Left lung (tissue), 14 donors: ENCODE measurements at places on chromosomes 3 and 15.

DNA sequence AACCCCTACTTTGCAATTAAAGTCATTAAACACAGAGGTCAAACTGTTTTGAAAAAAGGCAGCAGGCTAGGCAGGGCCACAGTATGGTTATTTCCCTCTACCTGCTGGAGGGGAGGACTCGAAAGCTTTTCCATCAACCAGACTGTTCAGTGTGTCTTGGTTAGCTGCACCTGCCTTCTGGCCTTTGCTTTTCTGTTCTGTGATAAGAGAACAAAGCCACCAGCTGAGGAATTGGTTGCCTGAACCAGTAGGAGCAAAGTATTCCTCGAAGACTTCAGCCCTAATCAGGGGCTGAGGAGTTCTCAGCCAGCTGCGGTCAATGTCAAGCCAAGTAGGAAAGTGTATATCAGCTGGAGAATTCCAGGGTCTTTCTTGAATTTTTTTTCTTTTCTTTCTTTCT lies 132.5 kb downstream of the SOX2 start:
- no peak for DNase-seq

DNA sequence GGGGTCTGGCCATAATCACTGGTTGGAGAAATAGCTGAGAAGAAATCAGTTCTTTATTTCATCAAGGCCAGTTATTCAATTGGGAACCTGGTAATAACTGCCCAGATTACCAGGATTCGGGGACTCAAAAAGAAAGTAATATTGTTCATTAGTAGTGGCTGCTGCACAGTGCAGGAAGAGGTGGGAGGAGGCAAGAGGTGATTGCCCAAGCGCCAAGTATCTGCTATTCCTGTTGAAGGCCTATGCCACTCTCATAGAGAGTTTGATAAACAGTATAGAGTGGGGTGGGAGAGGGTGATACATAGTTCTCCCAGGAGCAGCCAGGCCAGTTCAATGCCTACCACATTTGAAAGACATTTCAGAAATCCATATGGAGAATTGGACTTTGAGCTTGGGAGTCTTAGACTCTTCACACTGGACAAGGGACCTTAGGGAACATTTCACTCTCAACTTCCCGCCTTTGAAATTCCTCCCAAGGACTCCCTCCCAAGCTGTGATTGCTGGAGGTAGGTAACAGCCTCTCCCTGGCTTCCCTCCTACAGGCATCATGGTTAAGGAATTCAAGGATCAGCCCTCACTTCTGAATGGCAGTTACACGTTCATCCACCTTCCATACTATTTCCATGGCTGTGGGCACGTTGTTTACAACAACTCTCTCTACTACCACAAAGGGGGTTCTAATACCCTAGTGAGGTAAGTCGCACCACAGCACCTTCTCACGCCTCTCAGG lies 59.8 kb downstream of the GLDN start:
- no peak for DNase-seq

GRCh38 chr3:194306109-194306686 lies 44.9 kb downstream of the CPN2 start:
- DNase-seq = no peak

- DNase-seq = no peak
Observed at GRCh38 chr15:80026754-80027153, 32.7 kb upstream of the ZFAND6 start.

GRCh38 chr3:195800240-195800639 lies 11.5 kb downstream of the MUC4 start:
- DNase-seq = no peak

DNA sequence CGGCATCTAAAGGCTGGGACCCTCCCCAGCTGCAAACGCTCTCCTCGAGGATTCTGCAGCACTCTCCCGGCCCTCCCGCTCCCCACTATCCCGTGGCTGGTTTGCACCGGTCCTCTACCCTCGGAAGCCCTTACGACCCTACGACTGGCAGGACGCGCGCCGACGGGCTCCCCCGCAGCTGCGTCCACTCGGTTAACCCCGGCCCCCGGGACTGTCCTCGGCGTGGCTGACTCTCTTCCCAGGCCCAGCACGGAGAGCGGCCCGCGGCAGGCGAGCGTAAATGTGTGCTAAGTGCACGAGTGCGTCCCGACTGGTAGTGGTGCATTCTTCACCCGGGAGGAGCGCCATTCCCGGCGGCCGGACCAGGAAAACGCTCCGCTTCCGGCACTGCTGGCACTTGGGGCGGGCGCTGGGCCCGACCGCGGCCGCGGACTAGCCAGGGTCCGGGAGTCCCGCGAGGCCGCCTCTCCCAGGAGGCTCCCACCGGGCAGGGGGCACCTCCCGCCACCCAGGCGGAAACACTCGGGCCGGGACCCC lies 508 bp downstream of the GORASP1 start:
- DNase-seq = peak; percentile 66

GRCh38 chr3:114789803-114790202 lies 357.3 kb downstream of the ZBTB20 start:
- DNase-seq = no peak

DNA sequence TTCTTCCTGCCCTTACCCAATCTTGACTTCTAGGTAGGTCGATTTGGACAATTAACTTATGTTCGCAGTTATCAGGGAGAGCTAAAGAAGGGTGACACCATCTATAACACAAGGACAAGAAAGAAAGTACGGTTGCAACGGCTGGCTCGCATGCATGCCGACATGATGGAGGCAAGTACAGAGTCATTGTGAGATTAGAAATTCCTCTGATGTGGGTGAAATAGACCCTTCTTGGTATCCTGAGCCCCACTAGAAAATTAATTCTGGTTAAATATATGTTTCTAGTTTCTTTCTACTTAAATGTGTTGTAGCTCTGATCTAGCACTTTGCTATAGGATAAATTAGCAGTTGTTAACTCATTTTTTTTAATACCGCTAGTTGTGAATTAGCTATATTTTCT lies 13.6 kb downstream of the LXN start:
- DNase-seq = no peak

DNA sequence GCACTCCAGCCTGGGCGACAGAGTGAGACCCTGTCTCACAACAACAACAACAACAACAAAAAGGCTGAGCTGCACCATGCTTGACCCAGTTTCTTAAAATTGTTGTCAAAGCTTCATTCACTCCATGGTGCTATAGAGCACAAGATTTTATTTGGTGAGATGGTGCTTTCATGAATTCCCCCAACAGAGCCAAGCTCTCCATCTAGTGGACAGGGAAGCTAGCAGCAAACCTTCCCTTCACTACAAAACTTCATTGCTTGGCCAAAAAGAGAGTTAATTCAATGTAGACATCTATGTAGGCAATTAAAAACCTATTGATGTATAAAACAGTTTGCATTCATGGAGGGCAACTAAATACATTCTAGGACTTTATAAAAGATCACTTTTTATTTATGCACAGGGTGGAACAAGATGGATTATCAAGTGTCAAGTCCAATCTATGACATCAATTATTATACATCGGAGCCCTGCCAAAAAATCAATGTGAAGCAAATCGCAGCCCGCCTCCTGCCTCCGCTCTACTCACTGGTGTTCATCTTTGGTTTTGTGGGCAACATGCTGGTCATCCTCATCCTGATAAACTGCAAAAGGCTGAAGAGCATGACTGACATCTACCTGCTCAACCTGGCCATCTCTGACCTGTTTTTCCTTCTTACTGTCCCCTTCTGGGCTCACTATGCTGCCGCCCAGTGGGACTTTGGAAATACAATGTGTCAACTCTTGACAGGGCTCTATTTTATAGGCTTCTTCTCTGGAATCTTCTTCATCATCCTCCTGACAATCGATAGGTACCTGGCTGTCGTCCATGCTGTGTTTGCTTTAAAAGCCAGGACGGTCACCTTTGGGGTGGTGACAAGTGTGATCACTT lies 2.0 kb downstream of the CCR5 start:
- DNase-seq = no peak

GRCh38 chr3:160018959-160019358 lies 30.3 kb downstream of the IL12A start:
- no peak for DNase-seq

DNA sequence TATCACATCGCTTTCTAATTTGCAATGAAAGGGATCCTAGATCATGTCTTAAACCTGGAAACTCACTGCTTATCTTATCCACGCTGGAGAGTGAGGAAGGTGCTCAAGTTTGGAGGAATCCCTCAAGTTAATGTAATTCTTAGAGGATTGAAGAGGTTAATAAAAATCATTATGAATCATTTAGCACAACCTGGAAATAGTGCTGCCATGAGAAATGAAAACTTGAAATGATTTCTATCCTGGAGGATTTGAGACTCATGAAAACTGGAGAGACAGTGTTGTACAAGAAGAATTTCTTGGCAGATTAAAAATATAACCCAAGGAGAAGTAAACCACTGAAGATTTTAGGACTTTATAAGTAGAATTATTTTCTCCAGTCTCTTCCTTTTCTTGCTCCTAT lies 125.9 kb downstream of the ADAMTS9 start:
- DNase-seq = no peak

DNA sequence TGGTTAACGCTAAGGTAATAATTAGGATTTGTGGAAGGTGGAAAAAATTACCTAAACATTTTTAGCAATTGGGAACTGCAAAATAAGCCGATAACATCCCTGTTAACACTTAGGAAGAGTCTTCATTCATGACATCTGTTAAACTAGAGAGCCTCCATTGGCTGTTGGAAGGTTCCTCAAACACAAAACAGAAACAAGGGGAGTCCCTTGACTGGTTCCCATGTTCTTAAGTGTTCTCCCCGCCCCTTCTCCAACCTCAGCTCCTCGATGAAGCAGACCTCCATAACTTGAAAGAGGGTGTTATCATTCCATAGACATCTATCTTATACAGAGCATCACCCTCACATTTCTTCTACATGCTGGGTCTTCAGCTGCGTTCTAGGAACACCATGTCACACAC lies 2.5 kb downstream of the SLC22A13 start:
- DNase-seq = no peak

GRCh38 chr3:123909785-123910184 lies 25.7 kb upstream of the MYLK start:
- DNase-seq = no peak

DNA sequence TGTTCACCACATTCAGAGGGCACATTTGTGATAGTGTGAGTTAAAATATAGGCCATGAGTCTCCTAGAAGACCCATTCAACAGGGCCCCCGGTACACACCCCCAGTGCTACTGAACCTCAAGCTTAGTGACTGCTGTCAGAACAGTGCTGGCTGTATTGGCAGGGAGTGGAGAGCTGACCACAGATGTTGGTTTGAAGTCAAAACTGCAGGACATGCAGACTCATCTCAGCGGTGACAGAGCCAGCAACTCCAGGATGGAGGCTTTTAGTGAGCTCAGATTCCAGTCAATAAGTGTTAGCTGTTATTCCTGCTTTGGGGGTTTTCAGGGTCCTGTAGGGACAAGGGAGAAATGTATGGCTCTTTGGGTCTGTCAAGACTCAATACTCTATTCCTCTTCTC lies 29.1 kb downstream of the PRR20G start:
- DNase-seq = no peak

GRCh38 chr3:110318108-110318507 lies 753.5 kb upstream of the NECTIN3 start:
- DNase-seq = no peak

- DNase-seq = no peak
Observed at GRCh38 chr3:71930056-71930991, 145.4 kb upstream of the PROK2 start.

DNA sequence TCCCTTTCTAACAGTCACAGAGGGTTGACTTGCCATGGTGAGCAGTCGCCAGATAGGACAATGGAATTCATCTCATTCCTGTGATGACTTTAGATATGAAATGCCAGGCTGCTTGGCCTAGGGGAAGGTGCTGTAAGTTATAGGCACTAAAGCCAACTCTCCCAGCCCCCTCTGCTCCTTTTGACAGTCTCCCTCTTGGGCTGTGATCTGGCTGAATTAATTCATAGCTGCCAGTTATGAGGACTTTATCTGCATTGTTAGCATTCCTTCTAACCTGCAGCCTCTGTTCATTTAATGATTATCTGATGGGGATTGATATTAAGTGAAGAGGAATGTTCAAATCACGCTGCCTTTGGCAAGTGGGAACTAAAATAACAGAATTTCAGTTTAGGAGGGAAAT lies 427.1 kb upstream of the RASGRP1 start:
- DNase-seq = no peak

- DNase-seq = no peak
Observed at GRCh38 chr3:131898346-131898745, 136.5 kb downstream of the CPNE4 start.

- no peak for DNase-seq
Observed at GRCh38 chr3:4856136-4856535, 123.1 kb upstream of the BHLHE40 start.

- no peak for DNase-seq
Observed at GRCh38 chr3:81788044-81788443, 26.6 kb upstream of the GBE1 start.

GRCh38 chr3:119293105-119293870 lies 895 bp upstream of the ARHGAP31 start:
- DNase-seq = peak; percentile 42

- no peak for DNase-seq
Observed at GRCh38 chr15:55685286-55685685, 57.7 kb downstream of the PRTG start.

DNA sequence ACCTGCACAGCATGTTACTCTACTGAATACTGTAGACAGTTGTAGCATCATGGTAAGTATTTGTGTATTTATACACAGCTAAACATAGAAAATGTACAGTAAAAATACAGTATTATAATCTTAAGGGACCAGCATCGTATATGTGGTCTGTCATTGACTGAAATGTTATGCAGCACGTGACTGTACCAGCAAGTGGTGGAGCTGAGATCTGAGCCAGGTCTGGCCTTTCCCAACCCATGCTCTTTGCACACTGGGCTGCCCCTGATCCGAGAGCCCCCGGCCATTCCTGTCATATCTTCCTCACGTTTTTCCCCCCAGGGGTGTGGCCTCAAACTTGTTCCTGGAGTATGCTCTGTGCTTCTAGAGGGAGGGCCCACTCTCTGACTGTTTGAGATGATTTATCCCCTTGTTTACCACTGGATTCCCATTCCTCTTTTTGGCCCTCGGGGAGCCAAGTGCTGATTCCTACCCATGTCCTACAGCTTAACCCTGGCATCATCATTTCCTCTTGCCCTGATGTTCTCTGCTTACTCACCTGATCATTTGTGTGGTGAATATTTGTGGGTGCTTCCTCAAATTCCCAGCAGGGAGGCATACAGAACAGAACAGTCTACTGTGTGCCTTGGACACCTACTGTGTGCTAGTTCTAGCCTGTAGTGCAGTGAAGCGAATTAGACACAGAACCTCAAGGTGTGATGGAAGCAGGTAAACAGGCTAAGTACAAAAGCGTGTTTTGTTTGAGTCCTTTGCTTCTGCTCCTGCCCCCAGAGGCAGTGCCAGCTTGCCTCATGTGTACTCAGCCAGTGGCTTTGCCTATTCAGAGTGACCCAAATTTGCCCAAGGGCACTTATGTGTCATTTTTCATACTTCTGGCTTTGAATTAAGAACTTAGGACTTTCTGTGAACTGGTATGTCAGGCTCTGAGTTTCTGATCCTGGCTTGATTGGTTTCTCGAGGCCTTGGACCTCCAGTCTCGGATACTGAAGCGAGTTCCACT lies 21.0 kb downstream of the CSRNP1 start:
- DNase-seq = no peak

- DNase-seq = no peak
Observed at GRCh38 chr3:181998828-181999227, 287.1 kb downstream of the SOX2 start.

GRCh38 chr15:48850648-48851047 lies 27.3 kb upstream of the EID1 start:
- DNase-seq = no peak

GRCh38 chr3:194370753-194371152 lies 1.2 kb upstream of the LRRC15 start:
- DNase-seq = no peak
